ENCODE measurements at places on chromosomes 7 and 10.

- peak; percentile 52 for DNase-seq
These were observed 167.5 kb upstream of the HABP2 start for GRCh38 chr10:113385021-113385999.

DNA sequence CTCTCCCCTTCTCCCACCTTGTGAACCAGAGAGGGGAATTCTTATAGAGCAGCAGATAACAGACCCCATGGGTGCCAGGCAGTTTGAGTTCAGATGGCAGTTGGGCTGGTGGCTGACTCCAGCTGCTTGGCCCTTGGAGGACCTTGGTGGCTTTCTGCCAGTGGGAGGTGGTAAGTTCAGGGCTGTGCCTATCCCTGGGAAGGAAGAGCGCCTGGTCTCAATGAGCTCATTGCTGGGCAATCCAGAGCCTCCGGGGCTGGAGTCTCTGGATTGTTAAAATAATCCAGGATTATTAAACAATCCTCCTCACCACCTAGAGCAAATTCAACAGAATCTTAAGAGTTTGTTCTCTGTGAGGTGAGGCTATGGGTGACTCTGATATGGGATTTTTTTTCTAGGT, 105.2 kb downstream of the FANK1 start:
- DNase-seq: no peak

DNA sequence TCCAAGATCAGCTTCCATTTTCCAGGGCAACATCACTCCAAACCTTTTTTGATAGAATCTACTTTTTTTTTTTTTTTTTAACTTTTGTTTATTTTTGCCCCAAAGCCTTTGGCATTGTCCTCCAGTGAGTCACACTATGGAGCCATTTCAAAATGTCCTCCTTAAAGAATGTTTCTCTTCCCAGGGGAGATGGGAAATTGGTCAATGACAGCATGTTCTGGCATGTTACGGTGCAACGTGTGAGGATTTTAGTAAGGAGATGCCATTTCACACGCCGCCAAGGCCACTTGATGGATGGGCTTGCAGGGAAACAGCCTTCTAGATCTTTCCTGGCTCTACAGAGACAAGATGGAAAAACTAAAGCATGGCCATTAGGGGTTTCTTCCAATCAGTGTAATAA, 30.7 kb upstream of the TRIL start:
- DNase-seq: no peak

GRCh38 chr7:65307651-65308299, 65.9 kb upstream of the ZNF92 start:
- peak; percentile 49 for DNase-seq

GRCh38 chr7:91019686-91020385, 244.4 kb upstream of the FZD1 start:
- no peak for DNase-seq

DNA sequence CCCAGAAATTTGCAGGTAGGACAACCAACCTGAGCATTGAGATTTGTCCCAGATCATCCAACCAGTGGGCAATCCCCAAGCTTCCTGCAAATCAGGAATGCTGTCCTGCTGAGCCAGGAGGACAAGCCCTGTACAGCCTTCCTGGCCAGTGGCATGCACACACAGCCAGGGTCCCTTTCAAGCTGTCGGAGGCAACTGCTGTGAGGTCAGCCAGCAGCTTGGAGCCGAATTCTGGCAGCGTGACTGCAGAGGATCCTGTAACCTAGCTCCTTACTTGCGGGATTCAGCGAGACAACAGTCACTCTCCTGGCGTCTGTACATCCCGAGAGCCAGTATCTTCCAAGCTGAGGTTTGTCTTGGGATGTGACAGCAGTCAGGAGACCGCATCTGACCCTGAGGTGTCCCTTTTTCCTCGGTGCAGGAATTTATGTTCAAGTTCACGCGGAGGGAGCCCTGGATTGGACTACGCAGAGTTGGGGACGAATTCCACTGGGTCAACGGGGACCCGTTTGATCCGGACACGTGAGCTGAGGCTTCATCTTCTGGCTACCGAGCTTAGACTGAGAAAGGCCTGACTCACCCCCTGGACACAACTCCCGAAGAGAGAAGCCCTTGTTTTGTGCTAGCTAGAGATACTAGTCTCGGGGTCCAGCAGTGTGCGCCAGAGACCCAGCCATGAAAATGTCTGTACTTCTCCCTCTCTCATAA, 18.3 kb downstream of the CLEC2L start:
- no peak for DNase-seq

GRCh38 chr10:3012223-3012622, 55.1 kb upstream of the PFKP start:
- DNase-seq: no peak
